ENCODE measurements at places on chromosomes 2 and 18. TPM values are rescaled to one million over a fixed set of nuclear protein-coding genes. Genes with fewer than 3 reads are reported as not detected.

Gene BCL11A
- polyA plus RNA-seq: 215 TPM

Gene KIF3C
- 81.1 TPM for polyA plus RNA-seq

Gene FN1
- 3.6 TPM for polyA plus RNA-seq

Gene TCF23
- not detected for polyA plus RNA-seq

Gene ASPRV1
- not detected for polyA plus RNA-seq

Gene IL1R2
- not detected for polyA plus RNA-seq

Gene LYPD6B
- polyA plus RNA-seq: not detected

Gene ZNF396
- 2.4 TPM for polyA plus RNA-seq

Gene SMAD2
- 33.6 TPM for polyA plus RNA-seq

Gene IL36G
- polyA plus RNA-seq: not detected

Gene STPG4
- polyA plus RNA-seq: not detected

Gene CNDP1
- 2.3 TPM for polyA plus RNA-seq

Gene SLC11A1
- polyA plus RNA-seq: not detected

Gene YPEL5
- 244 TPM for polyA plus RNA-seq

Gene GCG
- polyA plus RNA-seq: not detected

Gene LAMA3
- polyA plus RNA-seq: not detected

Gene EVX2
- polyA plus RNA-seq: not detected

Gene ACMSD
- polyA plus RNA-seq: not detected

Gene CD8B2
- polyA plus RNA-seq: not detected

Gene PSMA8
- 1.5 TPM for polyA plus RNA-seq

Gene RAB27B
- 6.7 TPM for polyA plus RNA-seq

Gene SERPINB11
- not detected for polyA plus RNA-seq

Gene LIMS4
- not detected for polyA plus RNA-seq

Gene CIAO1
- polyA plus RNA-seq: 34.6 TPM

Gene UGT1A4
- not detected for polyA plus RNA-seq

Gene RASGRP3
- 5.7 TPM for polyA plus RNA-seq

Gene PIEZO2
- polyA plus RNA-seq: 0.16 TPM

Gene FAM124B
- polyA plus RNA-seq: 2.8 TPM

Gene NAGK
- 61.0 TPM for polyA plus RNA-seq

Gene LRRTM1
- polyA plus RNA-seq: 1.5 TPM

Gene CAPN13
- not detected for polyA plus RNA-seq

Gene IL37
- not detected for polyA plus RNA-seq

Gene FOXD4L1
- not detected for polyA plus RNA-seq

Gene HAAO
- not detected for polyA plus RNA-seq

Gene ASXL2
- 4.0 TPM for polyA plus RNA-seq

Gene RAB6C
- polyA plus RNA-seq: not detected

Gene SIX2
- polyA plus RNA-seq: not detected

Gene CHST9
- not detected for polyA plus RNA-seq

Gene TMSB10
- polyA plus RNA-seq: 60.2 TPM

Gene INPP5D
- polyA plus RNA-seq: 0.34 TPM

Gene CXCR1
- polyA plus RNA-seq: not detected

Gene FAM237A
- 7.1 TPM for polyA plus RNA-seq

Gene CKAP2L
- polyA plus RNA-seq: not detected

Gene SANBR
- 12.2 TPM for polyA plus RNA-seq

Gene CDK15
- polyA plus RNA-seq: not detected

Gene EPB41L3
- 211 TPM for polyA plus RNA-seq

Gene NR4A2
- polyA plus RNA-seq: 7.2 TPM

Gene ACVR1C
- 2.6 TPM for polyA plus RNA-seq

Gene TMEM178A
- polyA plus RNA-seq: 21.4 TPM

Gene CFAP221
- polyA plus RNA-seq: 29.3 TPM

Gene RRM2
- not detected for polyA plus RNA-seq

Gene INO80C
- 15.0 TPM for polyA plus RNA-seq
